Stimulated activated CD8-positive, alpha-beta memory T cell treated with anti-CD3 and anti-CD28 coated beads, Interleukin-4, amount 100 ng/mL, for 1 hour (primary cell): ENCODE measurements at places on chromosomes 11 and 22.

GRCh38 chr11:23836981-23837380 lies 659.9 kb upstream of the LUZP2 start:
- no peak for DNase-seq

GRCh38 chr22:49660321-49660720 lies 167.4 kb downstream of the BRD1 start:
- no peak for DNase-seq

GRCh38 chr22:25362883-25363240 lies 143.4 kb downstream of the CRYBB2 start:
- DNase-seq, result no peak

DNA sequence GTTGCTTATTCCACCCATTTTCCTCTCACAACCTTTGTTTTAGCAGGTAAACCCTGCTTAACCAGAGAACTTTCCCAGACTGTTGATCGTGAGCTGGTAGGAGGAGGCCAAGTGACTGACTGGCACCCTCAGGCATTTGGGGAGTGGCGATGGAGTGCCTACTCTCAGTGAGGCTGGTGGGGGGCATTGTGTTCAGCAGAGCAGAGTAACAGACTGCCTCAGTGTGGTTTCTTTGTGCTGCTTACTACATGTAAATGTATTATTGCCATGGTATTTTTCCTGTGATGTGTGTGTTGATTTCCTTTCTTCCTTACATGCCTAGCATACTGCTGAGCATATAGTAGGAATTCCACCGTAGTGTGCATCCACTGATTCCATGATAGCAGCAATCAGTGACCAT lies 2.6 kb downstream of the MARK2 start:
- DNase-seq, result no peak

DNA sequence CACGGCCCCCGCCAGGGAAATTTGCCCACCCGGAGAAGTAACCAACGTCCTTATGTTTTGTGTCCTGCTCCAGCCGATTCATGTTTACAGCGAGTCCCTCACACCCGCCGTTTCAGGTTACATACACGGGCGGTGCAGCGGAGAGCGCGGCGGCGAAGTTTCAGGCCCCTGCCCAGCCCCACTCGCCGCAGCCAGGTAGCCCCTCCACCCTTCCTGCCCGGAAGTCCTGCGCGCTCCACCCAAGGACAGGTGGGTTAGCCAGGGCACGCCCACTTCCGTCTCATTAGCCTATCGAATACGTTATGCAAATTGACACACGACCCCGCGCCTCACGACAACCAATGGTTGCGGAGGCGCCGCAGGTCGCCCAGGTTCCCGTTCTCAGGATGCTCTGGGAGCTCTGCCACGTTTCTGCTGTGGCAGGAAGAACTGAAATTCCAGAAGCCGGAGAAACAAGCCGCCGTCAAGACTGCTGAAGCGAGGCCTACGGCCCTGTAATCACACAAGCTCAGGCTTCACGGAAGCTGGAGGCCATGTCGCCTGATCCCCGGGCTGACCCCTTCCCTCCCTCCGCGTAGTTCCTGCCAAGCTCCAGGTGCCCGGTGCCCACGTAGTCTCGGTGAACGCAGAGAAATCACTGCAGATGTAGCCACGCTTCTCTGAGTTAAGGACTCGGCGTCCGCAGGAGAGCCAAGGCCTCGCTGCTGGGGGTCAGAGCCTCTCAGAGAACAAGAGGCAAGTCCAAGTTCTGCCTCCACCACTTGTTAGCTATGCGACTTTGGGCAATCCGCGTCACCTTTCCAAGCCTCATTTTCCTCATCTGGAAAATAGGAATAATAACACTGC lies 22.4 kb upstream of the MYH9 start:
- DNase-seq, result peak; percentile 25

DNA sequence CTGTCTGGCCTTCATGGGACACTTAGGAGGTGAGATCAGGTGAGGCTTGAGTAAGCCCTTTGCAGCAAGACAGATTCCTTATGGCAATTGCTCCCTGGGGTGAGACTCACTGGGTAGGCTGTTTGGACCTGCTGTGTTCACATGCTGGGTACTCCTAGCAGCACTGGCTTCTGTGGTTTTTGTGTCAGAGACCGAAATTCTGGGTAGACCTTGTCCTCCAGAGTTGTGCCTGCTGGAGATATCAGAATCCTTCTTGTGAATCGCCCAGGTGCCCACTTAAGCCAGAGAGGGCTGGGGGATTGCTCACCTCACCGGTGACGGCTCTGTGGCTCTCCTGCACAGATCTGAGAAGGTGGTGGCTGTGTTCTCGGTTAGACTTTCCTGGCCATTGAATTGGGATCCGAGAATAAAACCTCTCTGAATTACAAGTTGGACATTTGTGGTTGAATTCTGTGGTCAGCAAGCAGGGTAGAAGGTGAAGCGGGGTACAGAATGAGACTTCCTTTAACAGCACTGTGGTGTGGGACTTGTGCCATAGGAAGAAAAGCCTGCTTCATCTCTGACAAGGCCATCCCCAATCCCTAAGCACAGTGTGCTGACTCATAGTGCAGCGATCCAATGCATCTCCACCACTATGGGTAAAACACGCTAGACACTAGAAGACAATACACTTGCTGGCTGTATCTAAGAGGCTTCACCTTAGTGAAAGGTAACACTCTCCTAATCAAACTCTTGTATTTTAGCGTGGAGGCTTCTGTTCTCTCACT lies 52.5 kb upstream of the TTC12 start:
- DNase-seq, result no peak

- no peak for DNase-seq
Observed at GRCh38 chr22:37331856-37332536, 49.7 kb downstream of the CYTH4 start.

- peak; percentile 1 for DNase-seq
Observed at GRCh38 chr11:9459667-9460321, 1.0 kb upstream of the ZNF143 start.

DNA sequence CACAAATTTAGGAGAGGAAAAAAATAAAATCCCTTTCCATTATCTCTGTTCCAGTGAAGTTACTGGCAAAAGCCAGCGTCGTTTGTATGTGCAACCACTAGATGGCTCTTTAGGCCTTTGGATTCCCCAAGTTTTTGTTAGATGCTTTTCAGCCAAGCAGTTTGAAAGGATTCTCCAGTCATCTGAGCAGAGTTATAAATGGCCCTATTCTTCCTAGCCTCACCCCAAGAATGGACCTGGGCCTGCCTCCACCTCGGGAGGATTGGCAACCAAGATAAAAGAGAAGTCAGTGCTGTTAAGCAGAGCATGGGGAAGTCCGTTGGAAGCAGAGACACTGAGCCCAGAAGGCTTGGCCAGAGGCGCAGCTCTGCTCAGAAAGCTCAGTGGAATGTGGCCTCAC lies 15.4 kb downstream of the FAM181B start:
- DNase-seq, result no peak

- no peak for DNase-seq
Observed at GRCh38 chr11:73270855-73271477, 1.2 kb upstream of the P2RY6 start.

- DNase-seq, result no peak
Observed at GRCh38 chr11:875769-876301, 33.2 kb downstream of the TSPAN4 start.

DNA sequence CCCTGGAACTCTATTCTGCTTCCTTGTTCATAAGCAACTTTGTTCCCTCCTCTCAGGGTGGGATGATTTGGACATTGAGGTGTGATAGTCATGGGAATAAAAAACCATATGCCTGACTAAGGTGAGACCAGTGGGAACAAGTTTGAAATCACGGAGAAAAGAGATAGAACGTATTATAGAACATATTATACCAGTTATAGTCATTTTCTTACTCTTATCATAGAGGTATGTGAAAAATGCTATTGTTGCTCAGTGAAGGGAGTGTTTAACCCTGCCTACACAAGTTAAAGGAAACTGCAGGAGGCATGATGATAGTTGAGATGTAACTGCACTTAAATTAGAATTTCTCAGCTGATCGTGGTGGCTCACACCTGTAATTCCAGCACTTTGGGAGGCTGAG lies 15.5 kb downstream of the OR6Q1 start:
- no peak for DNase-seq

DNA sequence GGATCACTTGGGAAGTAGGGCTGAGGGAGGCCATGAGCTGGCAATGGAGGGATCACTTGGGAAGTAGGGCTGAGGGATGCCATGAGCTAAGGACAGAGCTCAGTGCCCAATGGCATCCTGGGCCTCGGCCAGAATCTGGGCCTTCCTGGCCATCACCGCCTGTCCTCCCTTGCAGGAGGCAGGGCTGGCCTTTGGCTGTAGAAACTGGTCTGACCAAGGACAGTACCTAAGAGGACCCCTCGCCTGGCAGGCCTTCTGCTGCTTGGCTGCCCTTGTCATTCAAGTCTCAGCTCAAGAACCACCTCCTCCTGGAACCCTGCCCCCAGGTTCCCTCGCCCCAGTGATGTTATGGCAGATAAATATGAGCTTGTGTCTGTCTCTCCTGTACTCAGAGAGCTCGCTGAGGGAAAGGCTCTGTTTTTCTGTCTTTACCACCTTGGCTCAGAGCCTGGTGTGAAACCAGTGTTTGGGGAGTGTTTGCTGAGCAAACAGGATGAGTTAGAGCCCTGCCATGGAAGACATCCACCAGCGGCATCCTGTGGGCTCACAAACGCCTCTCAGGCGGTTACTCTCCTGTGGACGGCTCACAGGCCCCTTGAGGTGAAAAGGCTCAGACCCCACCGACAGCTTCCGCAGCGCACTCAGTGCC lies 19.3 kb upstream of the RASL10A start:
- DNase-seq, result no peak

DNA sequence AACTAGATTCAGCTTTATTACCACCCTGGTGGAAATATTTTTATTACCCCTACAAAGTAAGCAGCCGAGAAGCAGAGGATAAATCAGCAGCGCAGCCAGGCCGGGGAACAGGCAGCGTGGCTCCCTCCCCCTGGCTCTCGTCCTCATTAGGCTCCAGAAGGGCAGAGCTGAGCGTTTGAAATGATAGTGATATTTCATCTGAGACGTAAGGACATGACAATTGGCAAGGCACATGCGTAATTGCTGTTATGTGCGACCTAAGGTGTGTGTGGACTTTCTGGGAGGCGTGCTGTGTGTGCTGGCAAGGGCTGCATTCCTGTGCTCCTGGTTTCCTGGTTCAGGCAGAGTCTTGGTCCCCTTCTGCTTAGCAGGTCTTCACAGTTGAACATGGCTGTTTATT lies 247.8 kb downstream of the TBC1D22A start:
- DNase-seq, result no peak

- no peak for DNase-seq
Observed at GRCh38 chr22:48823941-48824340, 1003.7 kb downstream of the BRD1 start.

DNA sequence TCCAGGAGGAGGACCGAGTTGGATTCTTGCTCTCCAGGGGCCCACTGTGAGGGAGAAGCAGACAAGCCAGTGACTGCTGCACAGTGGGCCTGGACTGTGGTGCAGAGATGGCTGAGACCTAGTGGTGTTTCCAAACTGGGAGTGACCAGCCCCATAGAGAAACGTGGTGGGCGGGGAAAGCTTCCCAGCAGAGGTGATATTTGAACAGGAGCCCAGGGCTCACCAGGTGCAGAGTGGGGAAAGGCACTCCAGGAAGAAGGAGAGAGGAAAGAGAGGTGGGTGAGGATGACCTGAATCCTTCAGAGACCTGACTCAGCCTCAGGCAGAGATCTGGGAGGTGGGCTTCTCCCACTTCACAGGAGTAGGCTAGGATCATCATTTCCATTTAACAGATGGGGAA lies 52.1 kb upstream of the RASD2 start:
- no peak for DNase-seq

GRCh38 chr11:46369458-46370152 lies 11.9 kb upstream of the MDK start:
- no peak for DNase-seq

DNA sequence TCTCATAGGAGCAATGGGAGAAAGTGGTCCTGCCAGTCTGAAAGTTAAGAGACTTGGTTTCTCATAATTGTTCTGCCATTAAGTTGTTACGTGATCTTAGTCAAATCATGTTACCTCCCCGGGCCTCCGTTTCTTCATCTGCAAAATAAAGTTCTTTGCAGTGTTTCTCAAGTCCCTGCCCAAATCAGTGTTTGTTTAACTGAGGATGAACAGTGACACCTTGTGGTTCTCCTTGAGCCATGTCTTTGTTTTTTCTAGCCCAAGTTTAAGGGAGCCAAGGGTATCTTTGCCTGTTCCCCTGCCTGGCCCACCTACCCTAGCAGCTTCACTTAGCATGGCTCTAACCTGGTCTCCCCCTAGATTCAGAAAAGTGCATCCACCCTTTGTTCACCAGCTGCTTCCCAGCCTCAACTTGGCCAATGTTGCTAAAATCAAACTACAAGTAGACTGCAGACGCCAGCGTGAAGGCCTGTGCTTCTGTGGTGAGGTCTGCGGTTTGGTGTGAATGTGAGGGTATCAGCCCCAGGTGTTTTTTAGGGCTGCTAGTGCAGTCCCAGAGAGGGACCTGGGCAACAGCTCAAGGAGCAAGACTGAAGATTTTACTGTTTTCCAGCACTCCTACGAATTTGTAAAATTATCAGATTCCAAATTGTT lies 35.5 kb downstream of the FZD4 start:
- DNase-seq, result no peak

GRCh38 chr22:26711205-26711963 lies 54.0 kb downstream of the MIAT start:
- DNase-seq, result no peak

DNA sequence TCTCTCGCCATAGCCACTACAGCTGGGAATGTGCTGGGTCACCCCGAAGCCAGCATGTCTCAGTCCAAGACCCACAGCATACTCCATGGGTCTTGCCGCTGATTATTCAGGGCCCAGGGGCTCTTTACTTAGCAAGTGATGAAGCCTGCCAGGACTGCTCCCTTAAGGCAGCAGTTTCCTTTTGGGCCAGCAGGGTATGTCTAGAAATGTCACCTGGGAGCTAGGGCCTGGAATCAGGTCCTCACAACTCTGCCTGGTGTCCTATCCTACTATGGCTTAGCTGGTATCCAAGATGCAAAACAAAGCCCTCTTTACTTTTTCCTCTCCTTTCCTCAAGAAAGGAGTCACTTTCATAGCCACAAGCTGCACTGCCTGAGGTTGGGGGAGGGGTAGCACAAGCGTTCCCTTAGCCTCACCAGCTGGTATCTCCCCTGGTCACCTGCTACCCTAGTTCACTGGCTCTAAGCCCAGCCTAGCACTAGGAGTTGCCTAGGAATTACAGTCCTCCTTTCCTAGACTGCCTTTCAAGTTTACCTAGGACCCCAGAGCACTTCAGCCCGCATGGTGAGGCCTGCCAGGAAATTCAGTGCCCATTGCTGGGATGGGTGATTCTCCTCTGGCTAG lies 22.6 kb upstream of the NCR3LG1 start:
- no peak for DNase-seq
